ENCODE measurements at places on chromosomes 16 and 17.

GRCh38 chr16:69834807-69835466, 72.8 kb downstream of the WWP2 start:
- no peak for DNase-seq

- DNase-seq, result no peak
Observed at GRCh38 chr16:8798174-8798527, 512 bp downstream of the PMM2 start.

DNA sequence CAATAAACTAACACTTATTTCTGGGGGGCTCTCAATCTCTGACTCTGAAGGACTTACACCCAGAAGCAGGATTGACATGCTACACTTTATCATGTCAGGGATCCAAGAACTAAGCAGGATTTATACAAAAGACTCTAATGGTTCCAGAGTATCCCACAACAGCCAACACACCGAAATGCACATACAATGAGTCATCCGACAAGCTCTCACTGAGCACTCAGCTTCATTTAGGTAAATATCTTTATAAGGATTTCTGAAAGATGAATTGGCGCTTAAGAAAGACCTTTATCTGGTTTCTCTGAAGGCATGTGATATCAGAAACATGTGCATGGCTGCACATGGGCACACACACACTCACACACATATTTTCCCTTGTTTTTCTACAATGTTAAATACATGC, 77.2 kb downstream of the TOX3 start:
- no peak for DNase-seq

GRCh38 chr16:85838381-85838780, 38.9 kb downstream of the COX4I1 start:
- no peak for DNase-seq

GRCh38 chr17:19470530-19471261, 59.7 kb downstream of the RNF112 start:
- DNase-seq, result no peak

GRCh38 chr16:27221576-27222248, 18.4 kb downstream of the KDM8 start:
- DNase-seq, result no peak

DNA sequence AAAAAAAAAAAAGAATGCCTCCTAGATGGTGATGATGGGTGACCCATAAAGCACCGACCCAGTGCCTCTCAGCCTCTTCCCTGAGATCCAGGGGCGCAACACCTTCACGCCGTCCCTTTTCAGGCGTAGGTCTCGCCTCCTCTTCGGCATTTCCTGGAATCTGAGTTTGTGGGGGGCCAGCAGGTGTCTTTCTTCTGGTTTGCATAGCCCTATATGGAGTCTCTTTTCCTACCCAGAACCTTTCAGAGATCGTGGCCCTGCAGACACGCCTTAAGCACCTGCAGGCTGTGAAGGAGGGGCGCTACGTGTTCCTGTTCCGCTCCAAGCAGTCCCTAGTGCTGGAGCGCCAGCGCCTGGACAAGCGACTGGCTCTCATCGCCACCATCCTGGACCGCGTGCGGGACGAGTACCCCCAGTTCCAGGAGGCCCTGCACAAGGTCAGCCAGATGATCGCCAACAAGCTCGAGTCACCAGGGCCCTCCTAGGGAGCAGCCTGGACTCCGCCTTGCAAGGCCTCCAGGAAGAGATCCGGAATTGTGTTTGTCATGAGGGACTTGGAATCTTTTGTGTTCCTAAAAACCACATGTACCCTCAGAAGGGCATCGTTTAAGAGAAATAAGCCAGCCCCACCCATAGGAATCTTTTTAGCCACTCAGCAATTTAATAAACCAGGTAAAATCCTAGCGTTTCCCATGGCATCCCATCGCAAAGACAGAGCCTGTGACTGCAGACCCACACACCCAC, 1.9 kb upstream of the GAA start:
- no peak for DNase-seq

All from renal cortex interstitium (tissue), 15 donors.